RPMI7951 (cell line): ENCODE measurements at places on chromosomes 3 and 15. TPM values are rescaled to one million over a fixed set of nuclear protein-coding genes. Genes with fewer than 3 reads are reported as not detected.

DNA sequence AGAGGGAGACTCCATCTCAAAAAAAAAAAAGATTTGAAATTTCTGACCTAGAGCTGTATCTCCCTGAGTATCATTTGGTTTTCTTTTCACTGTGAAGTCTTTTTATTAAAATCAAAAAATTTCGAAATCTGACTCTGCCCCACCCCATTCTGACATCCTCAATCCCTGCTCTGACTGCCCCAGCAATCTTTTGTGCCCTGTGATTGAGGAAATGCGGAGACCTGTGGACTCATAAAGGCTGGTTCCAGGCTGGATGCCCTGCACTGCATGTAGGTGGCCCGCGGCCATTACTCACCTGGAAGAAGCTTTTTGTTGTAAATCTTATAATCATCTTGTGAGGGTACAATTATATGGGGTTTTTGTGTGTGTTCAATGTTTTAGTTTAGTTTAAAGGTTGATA, 147.3 kb upstream of the SEMA6D start:
- no peak for DNase-seq

DNA sequence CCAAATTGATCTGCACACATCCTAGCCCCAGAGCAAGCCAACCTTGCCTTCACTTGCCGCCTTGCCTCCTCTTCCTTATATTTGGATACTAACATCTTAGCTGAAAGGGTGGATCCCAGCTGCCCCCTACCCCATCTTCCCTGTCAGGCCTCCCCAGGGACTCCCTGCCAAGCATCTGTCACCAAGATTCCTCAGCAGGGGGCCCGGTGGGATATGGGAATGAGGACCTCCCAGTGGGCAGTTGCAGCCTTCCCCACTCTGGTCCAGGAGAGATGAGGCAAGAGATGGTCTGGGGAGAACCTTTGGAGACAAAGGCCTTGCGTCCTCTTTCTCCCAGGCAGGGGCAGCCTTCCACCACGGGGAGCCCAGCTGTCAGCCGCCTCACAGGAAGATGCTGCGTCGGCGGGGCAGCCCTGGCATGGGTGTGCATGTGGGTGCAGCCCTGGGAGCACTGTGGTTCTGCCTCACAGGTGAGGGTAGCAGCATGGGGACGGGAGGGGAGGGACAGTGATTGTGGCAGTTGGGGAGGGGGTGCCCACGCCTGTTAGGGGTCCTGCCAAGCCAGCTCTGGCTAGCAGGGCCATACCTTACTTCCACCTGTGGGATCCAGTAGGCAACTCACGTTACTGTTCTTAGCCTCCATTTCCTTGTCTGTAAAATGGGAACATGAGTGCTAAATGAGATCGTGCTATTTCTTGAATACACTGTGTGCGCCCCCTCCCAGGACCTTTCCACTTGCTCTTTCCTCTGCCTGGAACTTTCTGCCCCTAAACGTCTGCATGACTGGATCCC, 15.3 kb downstream of the CD276 start:
- DNase-seq = no peak

Gene GP9
- total RNA-seq = not detected in 2 replicates

GRCh38 chr3:169404520-169404890, 259.0 kb downstream of the MECOM start:
- DNase-seq = no peak

- no peak for DNase-seq
Observed at GRCh38 chr3:15271030-15271429, 61.4 kb downstream of the SH3BP5 start.

- no peak for DNase-seq
Observed at GRCh38 chr3:117059067-117059955, 349.7 kb downstream of the TUSC7 start.

Gene MOBP
- not detected in 2 replicates for total RNA-seq

Gene PIAS1
- 21.9 and 38.8 TPM in 2 replicates for total RNA-seq

DNA sequence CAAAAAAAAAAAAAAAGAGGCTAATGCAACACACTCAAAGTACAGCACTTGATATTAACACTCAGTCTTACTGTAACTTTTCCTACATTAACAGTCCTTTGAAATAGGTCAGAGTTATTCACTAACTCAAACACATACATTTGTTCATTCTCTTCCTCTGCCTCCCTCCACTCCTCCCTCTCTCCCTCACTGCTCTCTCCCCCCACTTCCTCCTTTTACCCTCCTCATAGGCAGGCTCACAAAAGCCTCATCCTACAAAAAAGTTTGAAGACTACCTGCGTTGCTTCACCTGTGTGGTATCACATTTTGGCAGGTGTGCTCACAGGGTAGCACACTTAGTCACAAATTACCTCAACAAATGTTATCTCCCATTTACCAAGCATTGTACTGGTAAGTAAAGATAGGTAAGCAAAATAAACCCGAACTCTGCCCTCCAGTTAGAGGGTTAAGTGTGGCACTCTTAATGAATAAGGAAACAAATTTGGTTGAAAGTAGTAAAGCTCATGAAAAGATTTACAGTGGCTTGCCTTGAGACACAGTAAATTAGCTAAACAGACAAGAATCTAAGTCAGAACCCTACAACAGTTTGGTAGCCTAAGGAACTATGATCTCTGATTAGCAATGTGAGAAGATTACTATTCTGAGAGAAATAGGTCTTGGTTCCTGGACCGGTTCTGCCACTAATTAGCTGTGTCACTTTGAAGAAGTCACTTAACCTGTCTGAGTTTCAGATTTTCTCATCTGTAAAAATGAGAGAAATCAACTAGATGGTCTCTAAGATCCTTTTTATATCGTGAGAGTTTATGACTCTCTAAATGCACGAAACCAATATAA, 151.0 kb upstream of the MLF1 start:
- DNase-seq = no peak

Gene GOLGA8J
- not detected in 2 replicates for total RNA-seq

Gene HOMER2
- total RNA-seq = 20.4 and 26.9 TPM in 2 replicates

- DNase-seq = no peak
Observed at GRCh38 chr15:78811825-78812183, 540 bp upstream of the ADAMTS7 start.

- DNase-seq = no peak
Observed at GRCh38 chr3:127831723-127832172, 9.4 kb upstream of the MGLL start.

- DNase-seq = no peak
Observed at GRCh38 chr15:94272251-94272898, 41.0 kb downstream of the MCTP2 start.

DNA sequence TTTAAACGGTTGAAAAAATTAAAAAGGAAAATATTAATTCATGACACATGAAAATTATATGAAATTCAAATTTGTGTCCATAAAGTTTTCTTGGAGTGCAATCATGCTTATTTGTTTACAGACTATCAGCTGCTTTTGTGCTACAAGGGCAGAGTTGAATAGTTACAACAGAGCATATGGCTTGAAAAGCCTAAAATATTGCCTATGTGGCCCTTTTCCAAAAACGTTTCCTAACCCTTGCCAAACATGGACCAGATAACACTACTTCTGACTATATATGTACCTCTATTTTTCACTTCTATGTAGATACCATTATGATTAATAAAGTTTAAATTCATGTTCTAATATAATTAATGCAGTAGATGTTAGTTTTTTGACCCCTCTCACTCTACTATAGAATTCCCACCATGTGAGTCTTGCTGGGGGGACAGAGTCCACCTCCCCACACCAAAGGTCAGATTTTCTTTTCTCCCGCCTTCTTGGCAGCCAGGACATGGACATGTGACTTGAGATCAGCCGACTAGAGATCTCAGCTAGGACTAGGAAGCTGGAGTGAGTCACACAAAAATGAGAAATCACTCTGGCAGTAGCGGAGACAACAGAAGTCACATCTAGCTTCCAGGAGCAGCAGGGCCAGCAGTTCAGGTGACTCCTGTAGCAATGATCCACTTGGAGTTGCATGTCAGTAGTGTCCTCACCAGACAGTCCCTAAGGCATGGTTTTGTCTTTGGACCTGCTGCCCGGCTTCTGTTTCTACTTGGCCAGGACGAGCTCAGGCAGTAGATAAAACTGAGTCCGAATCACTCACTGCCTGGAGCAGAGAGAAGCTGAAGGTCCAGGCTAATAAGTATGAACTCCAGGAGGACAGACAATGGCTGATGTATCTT, 22.4 kb downstream of the CIAO2A start:
- DNase-seq = peak; percentile 78

DNA sequence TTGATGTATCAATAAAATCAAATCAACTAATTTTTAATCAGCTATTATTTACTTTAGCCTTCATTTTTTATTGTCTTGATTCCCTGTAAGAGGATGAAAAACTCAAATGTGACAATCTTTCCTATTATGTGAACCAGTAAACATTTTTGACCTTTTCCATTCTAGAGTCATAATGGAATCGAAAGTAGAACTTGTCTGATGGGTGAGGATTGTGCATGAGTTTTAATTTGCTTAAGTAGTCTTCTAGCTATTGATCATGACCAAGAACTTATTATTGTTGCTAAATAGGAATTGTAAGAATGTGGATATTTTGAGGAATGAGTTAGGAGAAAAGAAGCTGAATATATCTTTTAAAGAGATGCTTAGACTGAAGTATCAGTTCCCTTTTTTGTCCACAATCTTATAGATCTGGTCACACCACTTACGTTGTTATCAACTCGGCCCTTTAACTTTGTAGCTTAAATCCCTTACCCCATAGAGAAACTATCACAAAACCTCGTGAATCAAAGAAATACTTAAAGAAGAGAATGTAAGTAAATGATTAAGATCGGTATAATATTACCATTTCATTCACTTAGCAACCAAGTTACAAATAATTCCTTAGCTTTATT, 147.3 kb downstream of the TP63 start:
- DNase-seq = no peak

DNA sequence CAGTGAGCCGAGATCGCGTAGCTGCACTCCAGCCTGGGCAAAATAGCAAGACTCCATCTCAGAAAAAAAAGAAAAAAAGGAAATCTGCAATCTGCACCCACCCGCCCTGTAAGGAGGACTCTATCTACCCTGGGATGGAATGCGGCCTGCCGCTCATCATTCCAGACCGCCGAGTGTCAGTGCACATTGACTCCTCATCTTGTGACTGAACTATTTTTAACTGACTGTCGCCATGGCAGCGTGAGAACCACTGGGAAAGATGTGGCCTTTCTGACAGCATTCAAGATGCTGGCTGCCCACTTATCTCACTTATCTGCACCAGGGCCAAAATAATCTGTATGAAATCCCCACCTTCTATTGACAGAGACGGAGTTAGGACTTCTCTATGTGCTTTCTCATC, 38.8 kb upstream of the ANKRD34C start:
- DNase-seq = peak; percentile 22

Gene FYCO1
- 6.4 and 6.6 TPM in 2 replicates for total RNA-seq

DNA sequence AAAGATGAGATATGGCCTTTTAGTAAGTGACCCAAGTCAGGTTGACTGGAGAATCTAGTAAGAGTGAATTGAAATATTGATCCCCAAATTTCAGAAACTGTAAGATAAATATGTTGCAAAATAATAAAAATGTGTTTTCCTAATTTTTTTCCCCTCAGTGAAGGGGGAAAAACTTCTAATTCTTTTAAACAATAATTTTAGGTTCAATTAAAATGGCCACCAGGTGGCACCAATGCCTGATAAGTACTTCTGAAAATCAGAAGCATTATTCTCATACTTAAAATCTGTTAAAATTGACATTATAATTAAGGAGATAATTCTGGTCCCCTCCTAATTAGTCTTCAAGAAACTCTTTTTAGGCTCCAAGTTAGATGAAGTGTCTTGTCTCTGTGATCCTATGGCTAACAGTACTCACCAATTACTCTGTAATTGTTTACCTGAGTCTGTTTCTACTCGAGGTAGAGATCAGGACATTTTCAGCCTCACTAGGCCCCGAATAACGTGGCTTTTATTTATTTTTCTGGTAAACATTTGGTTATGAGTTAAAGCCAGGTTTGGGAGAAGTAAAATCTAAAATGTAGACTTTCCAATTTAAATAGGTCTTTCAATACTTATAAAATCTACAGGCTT, 52.6 kb downstream of the NMD3 start:
- peak; percentile 37 for DNase-seq

- peak; percentile 80 for DNase-seq
Observed at GRCh38 chr3:62036726-62037125, 336.6 kb downstream of the FEZF2 start.

GRCh38 chr15:78629031-78629715, 8.4 kb upstream of the CHRNA3 start:
- DNase-seq = no peak

Gene REC114
- total RNA-seq = not detected in 2 replicates

GRCh38 chr3:71022551-71023335, 560.8 kb downstream of the FOXP1 start:
- DNase-seq = peak; percentile 49

GRCh38 chr15:100716456-100717085, 114.2 kb downstream of the ASB7 start:
- no peak for DNase-seq

DNA sequence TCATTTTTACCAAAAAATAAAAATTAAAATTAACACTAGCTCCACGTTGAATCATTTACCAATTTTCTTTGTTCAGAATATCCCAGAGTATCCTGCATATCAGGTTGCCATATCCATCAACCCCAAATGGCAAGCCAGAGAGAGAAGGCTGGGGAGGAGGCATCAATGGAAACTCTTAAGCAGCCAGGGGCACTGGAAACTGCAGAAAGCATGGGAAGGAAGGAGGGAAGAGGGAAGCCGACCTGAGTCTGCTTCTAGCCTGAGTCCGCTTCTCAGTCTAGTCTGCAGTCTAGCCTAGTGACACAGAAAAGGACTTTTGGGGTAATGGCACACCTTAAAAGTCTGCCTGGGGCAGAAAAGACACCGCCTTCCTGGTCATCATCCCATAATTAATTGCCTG, 1.6 kb upstream of the MTHFS start:
- DNase-seq = no peak

GRCh38 chr15:89401631-89402517, 67.2 kb upstream of the POLG start:
- DNase-seq = peak; percentile 68

DNA sequence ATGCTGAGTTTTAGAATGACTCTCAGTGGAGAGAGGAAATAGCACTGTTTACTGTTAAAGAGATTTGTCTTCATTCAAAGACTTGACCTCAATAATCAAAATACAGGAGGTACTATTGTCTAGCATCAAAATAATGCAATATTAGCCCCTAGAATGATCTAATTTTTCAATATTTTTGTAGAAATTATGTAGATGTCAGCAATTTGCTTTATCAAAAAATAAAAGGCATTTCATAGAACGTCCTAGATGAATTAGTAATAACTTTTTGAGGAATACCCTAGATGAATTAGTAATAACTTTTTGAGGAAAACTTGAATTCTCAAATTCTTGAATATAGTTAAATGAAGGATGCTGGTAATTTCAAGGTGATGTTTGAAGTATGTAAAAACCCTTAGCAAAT, 1252.1 kb upstream of the CADM2 start:
- no peak for DNase-seq

- DNase-seq = peak; percentile 98
Observed at GRCh38 chr3:193857996-193858395, 265.0 kb downstream of the OPA1 start.

DNA sequence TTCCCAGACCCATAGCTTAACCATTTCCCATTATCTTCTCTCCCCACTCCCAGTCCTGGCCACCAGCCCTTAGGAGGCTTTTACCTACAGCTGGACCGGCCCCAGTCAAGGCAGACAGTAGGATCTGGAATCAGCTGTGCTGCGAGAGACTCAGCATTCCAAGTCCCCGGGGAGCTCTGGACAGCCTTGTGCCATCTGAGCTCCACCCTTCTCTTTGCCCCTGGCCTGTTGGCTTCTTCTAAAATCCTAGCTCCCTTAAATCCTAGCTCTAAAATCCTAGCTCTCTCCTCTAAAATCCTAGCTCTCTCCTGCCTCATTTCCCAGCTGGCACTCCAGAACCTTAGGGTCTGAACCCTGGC, 21.3 kb downstream of the MEGF11 start:
- no peak for DNase-seq

GRCh38 chr15:45684533-45684932, 49.7 kb downstream of the SQOR start:
- DNase-seq = no peak

Gene MNS1
- total RNA-seq = 9.6 and 9.7 TPM in 2 replicates

Gene IQCH
- total RNA-seq = 7.0 and 11.5 TPM in 2 replicates

Gene UTS2B
- 0.59 TPM in 1 of 2 replicates, not detected in the other for total RNA-seq
